ENCODE measurements at places on chromosomes 3 and 15. TPM values are rescaled to one million over a fixed set of nuclear protein-coding genes. Genes with fewer than 3 reads are reported as not detected.

Gene SNURF
- 13.7 TPM for total RNA-seq

Gene SENP8
- 2.9 TPM for total RNA-seq

Gene KCNAB1
- not detected for total RNA-seq

Gene ITGA11
- 0.28 TPM for total RNA-seq

Gene QARS1
- total RNA-seq = 186 TPM

Gene NDN
- not detected for total RNA-seq

Gene TTLL13
- total RNA-seq = 0.39 TPM

- no peak for DNase-seq
- H3K36me3 ChIP-seq = no peaks in the 10 kb centered on the region
- H3K4me3 ChIP-seq = no peak overlapping the region
- H3K27ac ChIP-seq = no peak overlapping the region
Measured at GRCh38 chr3:5314897-5315296, 127.4 kb downstream of the EDEM1 start.

- H3K4me1 ChIP-seq = no peaks in the 10 kb centered on the region
- H3K36me3 ChIP-seq = no peaks in the 10 kb centered on the region
- no peak overlapping the region for H3K27ac ChIP-seq
- DNase-seq = no peak
Measured at GRCh38 chr3:169110633-169111032, 552.9 kb downstream of the MECOM start.

GRCh38 chr3:120681506-120682038 is 467 bp downstream of the HGD start:
- no peaks in the 10 kb centered on the region for H3K36me3 ChIP-seq
- no peak overlapping the region for H3K4me3 ChIP-seq
- no peak for DNase-seq
- H3K27ac ChIP-seq = no peak overlapping the region

DNA sequence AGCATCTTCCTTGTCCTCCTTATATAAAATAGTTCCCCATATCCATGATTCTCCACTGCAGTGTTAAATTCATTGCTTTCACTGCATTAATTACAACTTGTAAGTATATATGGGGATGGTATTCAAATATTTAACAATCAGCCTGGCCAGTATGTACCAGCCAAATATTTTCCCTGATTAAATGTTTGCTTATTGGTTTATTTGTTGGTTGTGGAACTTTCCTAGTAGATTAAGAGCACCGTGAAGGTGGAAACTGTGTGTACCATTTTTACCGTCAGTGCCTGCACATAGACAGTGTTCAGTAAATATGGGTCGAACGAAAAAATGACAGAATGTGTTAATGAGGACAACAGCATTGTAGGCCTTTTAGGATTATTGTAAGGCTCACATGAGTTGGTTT is 7.0 kb downstream of the LAMP3 start:
- no peaks in the 10 kb centered on the region for H3K4me1 ChIP-seq
- no peaks in the 10 kb centered on the region for H3K36me3 ChIP-seq
- H3K27ac ChIP-seq = no peak overlapping the region

DNA sequence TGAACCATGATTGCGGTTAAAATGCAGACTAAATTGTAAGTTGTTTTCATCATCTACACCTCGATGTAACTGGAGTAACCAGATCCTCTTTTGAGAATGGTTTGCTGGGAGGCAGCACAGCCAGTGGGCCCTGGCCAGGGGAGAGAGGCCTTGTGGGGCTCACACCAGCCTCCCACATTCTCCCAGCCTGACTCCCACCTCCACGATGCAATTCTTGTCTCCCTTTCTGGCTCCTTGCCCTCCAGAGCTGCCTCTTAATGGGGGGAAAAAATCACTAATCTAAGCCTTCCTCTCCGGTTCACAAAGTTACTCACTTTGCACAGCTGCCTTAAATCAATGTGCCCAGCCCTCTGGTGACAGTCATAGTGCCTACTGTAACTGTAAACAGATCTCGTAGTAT is 17.9 kb upstream of the PAQR5 start:
- H3K27ac ChIP-seq = no peak overlapping the region
- no peak for DNase-seq
- H3K4me1 ChIP-seq = no peaks in the 10 kb centered on the region
- no peaks in the 10 kb centered on the region for H3K36me3 ChIP-seq
- H3K27me3 ChIP-seq = no peaks in the 10 kb centered on the region

Data from Panc1 (cell line).